ENCODE measurements at places on chromosomes 2 and 18. TPM values are rescaled to one million over a fixed set of nuclear protein-coding genes. Genes with fewer than 3 reads are reported as not detected.

PLEKHH2 gene
- total RNA-seq, result 42.0 TPM

GLI2 gene
- total RNA-seq, result 3.3 TPM

DNA sequence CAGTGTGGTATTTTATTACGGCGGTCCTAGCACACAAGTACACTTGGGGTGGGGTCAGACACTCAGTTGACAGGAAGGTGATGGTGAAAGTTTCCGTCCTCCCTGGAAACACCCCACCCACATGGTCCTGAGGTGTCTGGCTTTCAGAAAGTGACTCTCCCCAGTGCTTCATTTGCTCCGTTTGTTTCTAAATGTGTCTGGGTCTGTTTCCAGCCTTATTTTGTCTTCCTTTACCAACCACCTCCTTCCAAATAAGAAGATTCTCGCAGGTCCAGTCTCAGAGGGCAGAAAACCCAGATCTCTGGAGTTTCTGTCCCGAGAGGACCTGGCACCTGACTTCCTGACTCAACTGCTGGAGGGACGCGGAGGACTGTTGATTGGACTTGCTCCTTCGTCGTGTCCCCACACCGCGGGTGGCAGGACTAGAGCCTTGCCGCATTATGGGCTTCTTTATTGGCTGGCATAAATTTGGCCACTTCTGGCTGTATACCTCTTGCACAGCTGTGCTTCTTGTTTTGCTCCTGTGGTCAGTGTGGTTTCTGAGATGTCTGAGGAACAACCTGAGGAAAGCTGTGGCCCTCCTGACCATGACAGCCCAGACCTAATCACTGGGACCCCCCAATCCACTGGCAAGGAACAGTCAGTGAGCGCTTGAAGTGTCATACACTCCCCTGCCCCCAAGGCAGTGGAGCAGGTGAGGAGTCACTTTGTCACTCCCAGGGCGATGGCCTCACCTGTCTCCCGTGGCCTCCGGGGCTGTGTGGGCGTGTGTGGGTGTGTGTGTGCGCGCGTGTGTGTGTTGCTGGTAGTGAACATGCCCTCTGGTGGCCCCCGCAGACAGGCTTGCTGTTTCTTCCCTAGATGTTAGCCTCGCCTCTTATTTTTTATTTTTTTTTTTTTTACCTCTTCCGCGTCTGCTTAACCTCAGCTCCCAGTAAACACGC lies 45.6 kb downstream of the MEX3C start:
- H3K36me3 ChIP-seq, result no peaks in the 10 kb centered on the region
- DNase-seq, result no peak
- no peak overlapping the region for H3K27ac ChIP-seq
- H3K27me3 ChIP-seq, result no peaks in the 10 kb centered on the region

GRCh38 chr18:23270986-23271680 lies 135.8 kb downstream of the CABLES1 start:
- DNase-seq, result no peak
- no peak overlapping the region for H3K4me3 ChIP-seq
- H3K4me1 ChIP-seq, result peaks cover 1% of the 10 kb centered on the region
- H3K27me3 ChIP-seq, result no peaks in the 10 kb centered on the region

ATP6V1B1 gene
- total RNA-seq, result 2.2 TPM

GRCh38 chr2:85988175-85988913 lies 99.6 kb upstream of the ST3GAL5 start:
- DNase-seq, result no peak
- no peaks in the 10 kb centered on the region for H3K36me3 ChIP-seq
- H3K4me3 ChIP-seq, result no peak overlapping the region
- H3K4me1 ChIP-seq, result peaks cover 22% of the 10 kb centered on the region
- H3K27me3 ChIP-seq, result no peaks in the 10 kb centered on the region
- peak overlapping the region; percentile 58 for H3K27ac ChIP-seq

DNA sequence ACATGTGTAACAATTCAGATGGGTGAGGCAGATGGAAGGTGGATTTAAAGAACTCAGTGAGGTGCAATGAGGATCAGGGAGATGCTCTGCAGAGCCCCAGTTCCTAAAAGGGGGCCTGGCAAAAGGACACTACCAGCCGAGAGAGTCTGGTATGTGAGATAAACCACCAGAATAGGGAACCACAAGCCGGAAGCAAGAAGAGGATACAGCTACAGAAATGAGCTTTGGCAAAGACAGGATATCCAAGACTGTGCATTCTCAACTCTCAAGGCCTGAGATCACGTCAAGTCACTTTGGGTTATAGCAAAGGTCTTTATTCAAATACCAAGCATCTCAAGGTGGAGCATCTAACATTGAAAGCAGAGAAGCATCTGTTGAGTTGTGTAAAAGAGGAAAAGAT lies 293.5 kb downstream of the ARHGAP15 start:
- no peak overlapping the region for H3K4me3 ChIP-seq
- no peaks in the 10 kb centered on the region for H3K27me3 ChIP-seq
- DNase-seq, result no peak
- no peaks in the 10 kb centered on the region for H3K4me1 ChIP-seq

GRCh38 chr18:13545514-13545913 lies 180.8 kb downstream of the FAM210A start:
- H3K36me3 ChIP-seq, result no peaks in the 10 kb centered on the region
- H3K4me1 ChIP-seq, result peaks cover 20% of the 10 kb centered on the region
- H3K4me3 ChIP-seq, result no peak overlapping the region
- no peak overlapping the region for H3K27ac ChIP-seq
- H3K27me3 ChIP-seq, result no peaks in the 10 kb centered on the region
- DNase-seq, result no peak

DNA sequence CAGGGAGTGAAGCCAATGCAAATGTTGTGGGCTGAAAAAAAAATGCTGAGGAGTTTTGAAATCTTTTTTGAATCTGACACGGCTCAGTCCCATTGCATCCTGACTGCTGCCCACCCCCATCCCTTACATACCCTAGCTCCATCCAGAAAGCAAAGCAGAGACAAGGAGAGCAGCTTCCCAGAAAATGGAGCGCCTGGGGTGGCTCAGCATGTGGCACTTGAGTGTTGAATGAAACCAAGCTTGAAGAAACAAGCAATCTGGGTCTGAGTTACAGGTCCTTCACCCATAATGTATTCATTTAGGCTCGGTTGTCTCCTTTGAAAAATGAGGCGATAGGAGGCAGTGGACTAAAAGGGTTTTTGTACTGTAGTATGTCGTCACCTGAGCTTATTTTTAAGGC lies 244.2 kb upstream of the ACVR2A start:
- no peak overlapping the region for H3K27ac ChIP-seq
- no peaks in the 10 kb centered on the region for H3K4me1 ChIP-seq
- H3K27me3 ChIP-seq, result no peaks in the 10 kb centered on the region
- no peak overlapping the region for H3K4me3 ChIP-seq

- H3K4me3 ChIP-seq, result no peak overlapping the region
- H3K27me3 ChIP-seq, result no peaks in the 10 kb centered on the region
- DNase-seq, result no peak
- H3K4me1 ChIP-seq, result peaks cover 27% of the 10 kb centered on the region
- H3K27ac ChIP-seq, result no peak overlapping the region
Observed at GRCh38 chr2:8575834-8576423, 105.9 kb upstream of the ID2 start.

UGT1A10 gene
- not detected for total RNA-seq

DNA sequence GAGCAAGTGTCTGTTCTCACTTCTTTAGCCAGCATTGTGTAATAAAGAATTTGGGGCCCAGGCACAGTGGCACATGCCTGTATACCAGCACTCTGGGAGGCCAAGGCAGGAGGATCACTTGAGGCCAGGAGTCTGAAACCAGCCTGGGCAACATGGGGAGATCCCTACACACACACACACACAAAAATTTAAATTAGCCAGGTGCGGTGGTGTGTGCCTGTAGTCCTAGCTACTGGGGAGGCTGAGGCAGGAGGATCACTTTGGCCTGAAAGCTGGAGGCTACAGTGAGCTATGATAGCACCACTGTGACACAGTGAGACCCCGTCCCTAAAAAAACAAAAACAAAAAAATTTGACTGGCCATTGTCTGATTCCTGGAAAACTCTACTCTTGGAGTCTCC lies 8.3 kb downstream of the REV1 start:
- no peak for DNase-seq
- no peak overlapping the region for H3K27ac ChIP-seq
- H3K27me3 ChIP-seq, result no peaks in the 10 kb centered on the region
- no peaks in the 10 kb centered on the region for H3K36me3 ChIP-seq
- peaks cover 43% of the 10 kb centered on the region for H3K4me1 ChIP-seq
- no peak overlapping the region for H3K4me3 ChIP-seq

AGAP1 gene
- 36.2 TPM for total RNA-seq

DNA sequence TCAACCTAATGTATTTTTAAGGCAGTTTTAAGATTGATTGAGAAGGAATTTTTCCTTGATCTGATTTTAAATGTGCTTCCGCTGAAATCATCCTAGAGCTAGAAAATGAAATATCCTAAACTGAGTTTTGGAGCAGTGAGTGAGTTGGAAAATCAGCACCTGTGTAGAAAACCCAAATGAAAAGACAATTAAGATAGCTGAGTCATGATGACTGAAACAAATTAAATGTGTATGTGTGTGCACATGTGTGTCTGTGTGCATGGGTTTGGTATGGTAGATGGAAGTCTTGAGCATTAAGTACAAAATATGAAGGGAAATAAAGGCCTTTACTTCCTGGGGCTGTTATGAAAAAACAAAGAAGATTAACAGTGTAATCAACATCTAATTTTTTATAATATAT lies 394.6 kb upstream of the MAP2 start:
- no peaks in the 10 kb centered on the region for H3K36me3 ChIP-seq
- no peaks in the 10 kb centered on the region for H3K27me3 ChIP-seq
- no peaks in the 10 kb centered on the region for H3K4me1 ChIP-seq
- no peak overlapping the region for H3K27ac ChIP-seq

GRCh38 chr2:80086831-80087230 lies 217.7 kb downstream of the LRRTM1 start:
- H3K27me3 ChIP-seq, result no peaks in the 10 kb centered on the region
- no peaks in the 10 kb centered on the region for H3K36me3 ChIP-seq
- DNase-seq, result no peak
- H3K4me3 ChIP-seq, result no peak overlapping the region
- no peak overlapping the region for H3K27ac ChIP-seq
- no peaks in the 10 kb centered on the region for H3K4me1 ChIP-seq

DNA sequence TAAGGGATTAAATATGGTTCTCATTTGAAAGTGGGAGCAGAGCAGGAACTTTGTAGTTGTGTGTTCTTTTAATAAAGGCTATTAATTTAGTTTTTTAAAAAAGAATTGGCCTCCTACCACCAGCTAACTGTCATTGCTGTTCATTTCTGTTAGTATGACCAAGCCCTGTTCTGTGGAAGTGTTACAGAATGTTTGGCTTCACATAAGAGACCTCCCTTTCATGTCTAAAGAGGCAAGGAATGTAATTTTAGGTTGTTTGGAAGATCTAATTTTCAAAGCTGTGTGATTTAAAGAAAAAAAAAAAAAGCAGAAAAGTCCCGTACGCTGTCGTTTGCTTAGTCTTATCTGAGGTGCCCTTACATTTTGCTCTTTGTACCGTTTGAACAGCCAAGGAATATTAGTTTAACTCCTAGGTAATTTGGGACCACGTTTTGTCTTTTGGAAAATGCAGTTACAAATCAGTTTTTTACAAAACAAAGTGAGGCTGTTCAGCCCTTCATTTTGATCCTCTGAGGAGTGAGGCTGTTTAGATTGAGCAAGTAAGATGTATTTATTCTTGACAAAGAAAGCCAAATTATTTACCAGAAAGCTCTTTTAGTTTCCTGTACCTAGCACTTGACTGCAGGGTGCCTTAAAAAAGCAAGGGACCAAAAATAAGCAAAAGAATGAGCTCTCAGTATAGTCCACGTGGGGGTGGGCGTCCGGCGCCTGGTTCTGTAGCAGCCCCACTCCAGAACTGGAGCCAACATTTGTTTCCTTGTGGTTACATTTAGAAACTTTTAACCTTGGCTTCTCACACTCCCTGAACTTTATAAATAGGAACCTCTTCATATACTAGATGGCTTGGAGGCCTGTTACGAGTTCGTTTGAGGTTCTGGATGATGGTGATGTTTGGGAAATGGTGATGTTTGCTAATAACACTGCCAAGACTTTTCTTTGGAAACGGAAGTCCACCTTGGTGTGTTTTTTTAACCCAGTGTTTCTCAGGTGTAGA lies 136.2 kb downstream of the FMNL2 start:
- H3K27me3 ChIP-seq, result no peaks in the 10 kb centered on the region
- H3K4me1 ChIP-seq, result peaks cover 65% of the 10 kb centered on the region
- H3K36me3 ChIP-seq, result no peaks in the 10 kb centered on the region
- no peak for DNase-seq
- H3K4me3 ChIP-seq, result no peak overlapping the region
- H3K27ac ChIP-seq, result peak overlapping the region; percentile 19

DNA sequence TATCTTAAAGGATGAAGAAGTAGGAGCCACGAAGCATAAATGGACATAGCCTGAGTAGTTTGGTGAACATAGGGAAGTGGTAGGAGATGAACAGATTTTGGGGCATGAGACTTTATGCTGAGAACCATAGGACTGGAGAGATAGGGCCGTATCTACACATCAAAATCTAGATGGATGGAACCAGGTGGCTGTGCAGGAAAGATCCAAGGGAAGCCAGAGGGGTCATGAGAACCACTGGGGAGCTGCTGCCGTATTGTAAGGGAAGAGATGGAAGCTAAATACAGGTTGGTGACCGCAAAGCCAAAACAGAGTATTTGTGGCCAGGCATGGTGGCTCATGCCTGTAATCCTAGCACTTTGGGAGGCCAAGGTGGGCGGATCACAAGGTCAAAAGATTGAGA lies 124.3 kb downstream of the TRIB2 start:
- DNase-seq, result no peak
- H3K27ac ChIP-seq, result no peak overlapping the region
- H3K27me3 ChIP-seq, result no peaks in the 10 kb centered on the region
- no peaks in the 10 kb centered on the region for H3K36me3 ChIP-seq
- H3K4me1 ChIP-seq, result no peaks in the 10 kb centered on the region
- no peak overlapping the region for H3K4me3 ChIP-seq

- H3K27me3 ChIP-seq, result no peaks in the 10 kb centered on the region
- H3K4me3 ChIP-seq, result no peak overlapping the region
- DNase-seq, result no peak
- no peak overlapping the region for H3K27ac ChIP-seq
Observed at GRCh38 chr2:56108806-56109205, 75.0 kb upstream of the CCDC85A start.

EFEMP1 gene
- 219 TPM for total RNA-seq

RPE gene
- 45.1 TPM for total RNA-seq

GRCh38 chr2:203191961-203192360 lies 46.9 kb upstream of the CYP20A1 start:
- H3K36me3 ChIP-seq, result peaks cover 68% of the 10 kb centered on the region
- no peak overlapping the region for H3K27ac ChIP-seq
- H3K4me3 ChIP-seq, result no peak overlapping the region
- H3K27me3 ChIP-seq, result no peaks in the 10 kb centered on the region

Measured in lower lobe of right lung (tissue), 2 donors.